CD4-positive, alpha-beta T cell treated with Interleukin-4 for 1 hour (primary cell): ENCODE measurements at places on chromosomes 3 and 15.

DNA sequence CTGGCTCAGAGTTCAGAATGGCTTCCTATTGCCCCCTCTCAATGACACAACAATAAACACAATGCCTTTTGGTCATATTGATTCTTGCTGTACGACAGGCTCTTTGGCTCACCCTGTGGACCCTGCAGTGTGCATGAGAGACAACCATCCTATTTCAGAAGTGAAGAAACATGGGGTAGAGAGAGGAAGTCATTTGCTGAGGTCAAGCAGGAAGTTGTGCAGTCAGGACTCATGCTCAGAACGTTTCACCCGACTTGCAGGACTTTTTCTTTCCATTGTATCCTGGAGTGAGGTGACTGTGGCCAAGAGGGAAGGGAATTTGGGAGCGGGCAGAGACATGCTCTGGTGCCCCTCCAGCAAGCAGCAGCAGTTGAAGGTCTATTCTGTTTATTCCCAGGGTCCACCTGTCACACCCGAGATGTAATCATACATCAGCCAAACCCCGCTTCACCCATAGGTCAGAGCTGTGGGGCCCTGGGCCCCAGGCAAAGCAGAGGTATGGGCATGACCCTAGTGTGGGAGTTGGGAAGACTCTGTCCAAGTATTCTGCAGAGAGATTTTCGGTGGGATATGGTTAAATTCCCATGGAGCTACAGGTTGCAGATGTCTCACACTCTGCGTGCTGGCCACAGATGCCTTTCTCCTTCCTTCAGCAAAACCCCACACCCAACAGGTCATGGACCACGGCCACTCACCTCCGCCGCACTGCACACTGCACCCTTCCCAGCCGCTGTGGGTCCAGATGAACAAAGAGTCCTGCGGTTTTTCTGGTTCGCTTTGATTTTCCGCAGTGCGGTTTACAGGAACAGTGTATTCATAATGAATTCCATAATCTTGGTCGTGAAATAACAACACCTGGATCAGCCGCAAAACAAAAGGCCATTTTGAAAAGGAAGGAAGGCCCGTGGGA is 290.6 kb downstream of the ADAMTS17 start:
- DNase-seq, result no peak

DNA sequence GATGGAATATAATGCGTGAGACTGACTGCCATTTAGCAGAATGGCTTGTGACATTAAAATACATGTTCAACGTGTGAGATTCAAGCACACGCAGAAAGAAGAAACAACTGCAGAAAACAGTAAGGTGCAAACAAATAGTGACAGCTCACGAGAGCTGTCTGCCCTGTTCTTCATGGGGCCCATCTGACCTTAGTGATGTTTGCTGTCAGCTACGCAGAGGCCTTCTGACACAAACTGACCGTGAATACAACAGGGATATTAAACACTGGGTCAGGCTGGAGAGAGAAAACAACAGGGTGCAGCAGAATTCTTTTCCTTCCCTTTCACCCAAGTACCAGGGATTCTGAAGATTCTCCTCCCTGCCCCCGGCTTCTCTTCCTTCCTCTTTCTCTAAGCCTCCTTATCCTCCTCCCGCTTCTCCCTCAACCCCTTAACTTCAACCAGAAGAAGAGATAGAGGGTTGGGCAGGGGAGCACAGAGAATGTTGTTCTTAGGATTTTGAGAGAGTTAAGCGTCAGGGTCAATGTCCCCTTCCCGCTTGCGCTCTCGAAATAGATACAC is 2.1 kb downstream of the TNFAIP8L3 start:
- no peak for DNase-seq

GRCh38 chr3:32886296-32886695 is 65.1 kb upstream of the CCR4 start:
- no peak for DNase-seq

DNA sequence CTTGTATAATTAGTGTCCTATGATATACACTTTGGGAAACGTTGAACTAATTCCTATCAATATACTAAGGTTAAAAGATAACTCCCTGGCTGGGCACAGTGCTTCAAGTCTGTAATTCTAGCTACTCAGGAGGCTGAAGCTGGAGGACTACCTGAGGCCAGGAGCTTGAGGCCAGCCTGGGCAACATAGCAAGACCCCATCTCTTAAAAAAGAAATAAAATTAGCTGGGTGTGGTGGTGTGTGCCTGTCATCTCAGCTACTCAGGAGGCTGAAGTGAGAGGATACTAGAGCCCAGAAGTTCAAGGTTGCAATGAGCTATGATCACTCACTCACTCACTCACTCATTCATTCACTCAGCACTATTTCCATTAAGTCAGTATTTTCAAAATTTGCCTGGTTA is 55.2 kb downstream of the SLC12A6 start:
- DNase-seq, result no peak

GRCh38 chr3:119257111-119257510 is 16.4 kb upstream of the B4GALT4 start:
- DNase-seq, result no peak

GRCh38 chr3:126130081-126130855 is 46.3 kb upstream of the SLC41A3 start:
- peak; percentile 9 for DNase-seq

DNA sequence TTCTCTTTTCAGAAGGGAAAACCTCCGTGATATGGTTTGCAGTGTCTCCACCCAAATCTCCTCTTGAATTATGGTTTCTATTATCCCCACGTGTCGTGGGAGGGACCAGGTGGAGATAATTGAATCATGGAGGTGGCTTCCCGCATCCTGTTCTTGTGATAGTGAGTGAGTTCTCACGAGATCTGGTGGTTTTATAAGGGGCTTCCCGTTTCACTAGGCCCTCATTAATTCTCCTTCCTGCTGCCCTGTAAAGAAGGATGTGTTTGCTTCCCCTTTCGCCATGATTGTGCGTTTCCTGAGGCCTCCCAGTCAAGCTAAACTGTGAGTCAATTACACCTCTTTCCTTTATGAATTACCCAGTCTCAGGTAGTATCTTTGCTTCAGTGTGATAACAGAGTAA is 692.7 kb upstream of the GRM7 start:
- DNase-seq, result peak; percentile 10

DNA sequence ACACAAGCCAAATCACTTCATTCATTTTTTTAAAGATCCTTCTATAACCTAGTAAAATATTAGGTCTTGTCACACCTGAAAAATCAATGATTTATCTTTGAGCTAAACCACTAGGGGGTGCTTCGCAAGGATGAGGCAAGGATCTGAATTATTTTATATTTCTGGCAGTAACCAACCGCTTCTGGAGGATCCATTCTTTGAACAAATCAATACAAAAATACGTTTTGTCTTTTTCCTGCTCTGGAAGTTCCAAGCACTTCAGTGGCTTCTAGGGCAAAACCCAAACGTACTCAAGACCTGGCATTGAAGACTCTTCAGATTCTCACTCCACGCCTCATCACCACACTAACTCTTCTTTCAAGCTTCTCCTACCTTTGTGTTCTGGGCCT is 486 bp downstream of the LSG1 start:
- DNase-seq, result peak; percentile 69

GRCh38 chr3:42012383-42012934 is 50.6 kb upstream of the ULK4 start:
- peak; percentile 68 for DNase-seq

GRCh38 chr3:15420871-15421270 is 6.5 kb downstream of the METTL6 start:
- DNase-seq, result no peak

DNA sequence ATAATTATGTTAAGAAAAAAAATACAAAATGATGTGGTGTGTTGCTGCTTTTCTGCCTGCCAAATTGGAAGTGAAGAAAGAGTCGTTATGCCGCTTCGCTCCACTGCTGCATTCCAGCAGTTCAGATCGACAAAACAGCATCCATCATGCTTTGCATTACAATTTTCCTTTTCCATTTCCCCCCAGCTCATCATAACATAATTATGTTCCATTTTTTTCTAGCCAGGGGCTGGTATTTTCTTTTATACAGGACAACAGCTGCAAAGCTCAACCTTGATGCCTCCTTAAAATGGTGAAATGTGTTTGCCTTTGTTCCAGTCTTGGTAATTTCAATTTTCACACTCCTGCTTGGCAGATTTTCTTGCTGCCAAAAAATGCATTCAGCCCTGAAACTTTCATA is 44.9 kb upstream of the KBTBD12 start:
- DNase-seq, result no peak

- DNase-seq, result no peak
These were observed 105.6 kb downstream of the GTPBP8 start for GRCh38 chr3:113096188-113096892.

- no peak for DNase-seq
These were observed 42.7 kb downstream of the FAM174B start for GRCh38 chr15:92612891-92613290.

DNA sequence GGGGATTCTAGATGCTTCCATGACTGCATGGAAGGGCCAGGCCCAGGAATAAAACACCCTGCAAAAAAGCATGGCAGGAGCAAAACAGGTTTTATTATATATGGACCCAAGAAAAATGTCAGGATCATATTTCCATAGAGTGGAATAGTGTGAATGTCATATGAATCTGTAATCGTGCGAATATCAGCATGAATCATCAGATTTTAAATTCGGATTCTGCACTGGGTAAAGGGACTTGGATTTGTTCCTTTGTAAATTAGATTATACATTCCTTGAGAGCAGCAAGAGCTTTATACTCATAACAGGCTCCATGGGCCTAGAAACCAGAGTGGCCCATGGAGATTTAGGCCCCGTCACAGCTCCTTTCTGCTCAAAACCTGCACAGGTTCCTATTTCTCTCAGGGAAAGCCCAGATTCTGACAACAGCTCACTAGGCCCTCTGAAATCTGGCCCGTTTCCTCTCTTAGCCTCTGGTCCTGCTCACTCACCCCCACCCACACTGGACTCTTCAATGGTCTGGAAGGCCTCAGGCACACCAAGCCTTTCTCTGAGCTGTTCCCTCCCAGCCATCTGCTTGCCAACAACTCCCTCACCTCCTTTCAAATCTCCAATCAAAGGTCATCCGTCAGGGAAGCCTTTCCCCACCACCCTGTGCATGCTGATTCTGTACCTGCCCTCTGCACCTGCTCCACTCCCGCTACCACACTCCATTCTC is 76.0 kb downstream of the FEM1B start:
- no peak for DNase-seq

GRCh38 chr15:44015545-44016305 is 179.3 kb downstream of the FRMD5 start:
- DNase-seq, result no peak

DNA sequence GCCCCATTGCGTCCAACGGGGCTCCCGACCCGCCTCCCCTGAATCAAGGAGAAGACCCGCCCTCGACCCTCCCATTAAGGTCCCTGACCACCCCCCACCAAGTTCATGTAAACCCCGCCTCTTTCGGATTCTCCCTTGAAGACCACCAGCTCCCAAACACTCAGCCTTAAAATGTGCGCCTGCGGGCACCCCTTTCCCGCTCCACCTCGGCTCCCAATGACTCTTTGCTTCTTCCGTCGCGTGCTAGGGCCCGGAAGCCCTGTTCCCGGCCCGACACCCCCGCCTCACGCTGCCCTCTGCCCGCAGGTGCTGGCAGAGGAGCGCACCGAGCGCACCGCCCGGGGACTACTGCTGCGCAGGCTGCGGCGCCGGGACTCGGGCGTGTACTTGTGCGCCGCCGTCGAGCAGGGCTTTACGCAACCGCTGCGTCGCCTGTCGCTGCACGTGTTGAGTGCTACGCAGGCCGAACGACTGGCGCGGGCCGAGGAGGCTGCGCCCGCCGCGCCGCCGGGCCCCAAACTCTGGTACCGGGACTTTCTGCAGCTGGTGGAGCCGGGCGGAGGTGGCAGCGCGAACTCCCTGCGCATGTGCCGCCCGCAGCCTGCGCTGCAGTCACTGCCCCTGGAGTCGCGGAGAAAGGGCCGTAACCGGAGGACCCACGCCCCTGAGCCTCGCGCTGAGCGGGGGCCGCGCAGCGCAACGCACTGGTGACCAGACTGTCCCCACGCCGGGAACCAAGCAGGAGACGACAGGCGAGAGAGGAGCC is 2.7 kb upstream of the LSMEM2 start:
- no peak for DNase-seq

DNA sequence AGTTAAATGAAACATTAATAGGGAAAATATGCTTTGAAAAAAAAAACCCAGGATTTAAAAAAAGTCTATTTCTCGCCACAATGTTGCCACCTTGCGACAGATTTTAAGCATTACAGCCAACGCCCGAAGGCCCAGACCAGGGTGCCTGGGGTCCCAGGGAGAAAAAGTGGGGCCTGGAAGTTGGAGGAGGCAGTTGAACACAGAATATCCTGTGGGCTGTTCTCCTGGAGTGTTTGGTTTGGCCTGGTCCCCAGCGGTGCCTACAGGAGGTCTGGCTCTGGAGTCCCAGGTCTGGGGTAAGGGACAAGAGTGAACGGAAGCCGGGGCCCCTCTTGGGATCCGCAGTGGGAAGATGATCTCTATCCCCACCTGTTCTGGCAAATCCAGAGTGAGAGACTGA is 3.4 kb downstream of the RNU6-1 start:
- DNase-seq, result peak; percentile 56

GRCh38 chr15:59157840-59158700 is 48.6 kb upstream of the LDHAL6B start:
- DNase-seq, result no peak
